MG63 (cell line): ENCODE measurements at places on chromosomes 12 and 14. TPM values are rescaled to one million over a fixed set of nuclear protein-coding genes. Genes with fewer than 3 reads are reported as not detected.

GRCh38 chr12:94706250-94706661 lies 55.9 kb upstream of the TMCC3 start:
- no peak for DNase-seq

GRCh38 chr12:66268562-66268961 lies 33.7 kb upstream of the HELB start:
- no peak for DNase-seq

DNA sequence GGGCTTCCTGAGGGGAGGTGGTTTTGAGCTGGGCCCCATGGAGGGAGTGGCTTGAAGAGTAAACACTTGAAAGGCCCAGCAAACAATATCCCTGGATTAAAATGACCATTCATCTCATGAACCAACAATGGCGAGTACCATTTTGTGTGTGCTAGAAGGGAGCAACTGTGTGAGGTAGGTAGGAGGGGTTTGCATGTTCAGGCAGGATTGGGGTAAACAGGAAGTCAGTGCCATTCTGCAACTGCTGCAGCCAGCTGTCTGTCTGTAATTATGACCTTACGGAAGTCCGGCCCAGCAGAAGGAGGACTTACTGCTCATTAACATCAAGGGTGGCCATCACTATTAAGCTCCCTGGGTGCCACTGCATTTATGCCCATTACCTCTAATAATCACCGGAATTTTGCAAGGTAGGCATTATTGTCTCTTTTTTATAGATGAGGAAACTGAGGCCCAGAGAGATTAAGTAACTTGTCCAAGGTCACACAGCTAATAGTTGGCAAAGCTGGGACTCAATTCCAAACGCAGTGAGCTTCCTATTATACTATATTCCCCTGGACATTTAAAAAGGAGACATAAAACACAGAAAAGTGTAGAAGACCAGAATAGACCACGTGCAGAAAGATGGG lies 16.6 kb upstream of the IFI27L2 start:
- no peak for DNase-seq

- no peak for DNase-seq
Observed at GRCh38 chr12:104427547-104427938, 29.2 kb upstream of the CHST11 start.

DNA sequence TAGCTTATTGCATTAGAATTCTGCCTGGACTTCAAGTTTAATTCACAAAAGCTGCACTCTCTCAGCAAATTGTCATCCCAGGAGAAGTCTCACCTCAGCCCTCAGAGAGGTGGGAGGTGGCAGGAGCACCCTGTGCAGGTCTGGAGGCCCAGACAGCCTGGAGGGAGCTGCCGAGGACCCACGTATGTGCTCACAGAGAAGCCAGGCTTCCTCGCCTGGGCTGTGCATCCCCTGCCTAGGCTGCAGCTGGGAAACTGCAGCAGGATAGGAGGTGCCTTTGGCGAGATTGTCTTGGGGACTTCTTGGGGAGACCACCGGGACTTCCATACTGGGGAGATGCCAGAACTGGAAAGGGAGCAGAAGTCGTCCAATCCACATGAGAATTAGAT lies 8.8 kb downstream of the CPNE6 start:
- DNase-seq: no peak

- DNase-seq: no peak
Observed at GRCh38 chr12:93589081-93589480, 16.6 kb downstream of the SOCS2 start.

- DNase-seq: peak; percentile 46
Observed at GRCh38 chr12:1473418-1473817, 121.0 kb downstream of the FBXL14 start.

GRCh38 chr12:28040246-28040645 lies 67.7 kb upstream of the PTHLH start:
- DNase-seq: no peak

DNA sequence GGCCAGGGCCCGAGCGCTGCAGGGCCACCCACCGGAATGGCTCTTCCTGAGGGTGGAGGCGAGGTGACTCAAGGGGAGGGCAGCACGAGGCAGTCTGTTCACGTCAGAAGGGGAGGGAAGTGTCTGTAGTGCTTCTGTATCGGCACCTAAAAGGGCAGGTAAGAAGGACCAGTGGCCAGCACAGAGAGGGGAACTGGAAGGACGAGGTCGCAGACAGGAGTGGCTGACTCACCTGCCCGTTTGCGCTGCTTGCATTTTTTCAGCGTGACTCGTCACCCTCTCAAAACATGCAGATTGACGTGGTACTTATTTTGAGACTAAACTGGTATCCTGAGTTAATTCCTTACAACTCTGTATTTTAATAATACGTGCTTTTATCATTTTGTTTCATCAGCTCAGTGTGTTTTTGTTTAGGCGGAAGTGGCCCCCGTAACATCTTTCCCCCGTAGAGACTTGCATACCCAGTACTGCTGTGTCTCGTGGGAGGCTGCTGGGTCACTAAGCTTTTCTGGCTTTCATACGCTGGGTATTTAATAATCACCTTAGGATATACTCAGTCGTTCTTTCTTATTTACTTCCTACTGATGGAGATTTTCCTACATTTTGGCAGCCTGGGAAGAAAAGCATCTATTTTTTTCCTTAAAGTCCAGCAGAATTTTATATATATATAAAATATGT lies 26.4 kb downstream of the SFSWAP start:
- peak; percentile 46 for DNase-seq

GRCh38 chr14:75068294-75069120 lies 934 bp upstream of the ZC2HC1C start:
- no peak for DNase-seq

- peak; percentile 39 for DNase-seq
Observed at GRCh38 chr12:49367381-49368239, at the start of gene SPATS2. TSS of gene SPATS2 (plus strand) at chr12:49367462. CDS start at chr12:49461013, 93,551 bp downstream.

GRCh38 chr12:67854351-67854750 lies 134.9 kb upstream of the IFNG-AS1 start:
- DNase-seq: no peak

DNA sequence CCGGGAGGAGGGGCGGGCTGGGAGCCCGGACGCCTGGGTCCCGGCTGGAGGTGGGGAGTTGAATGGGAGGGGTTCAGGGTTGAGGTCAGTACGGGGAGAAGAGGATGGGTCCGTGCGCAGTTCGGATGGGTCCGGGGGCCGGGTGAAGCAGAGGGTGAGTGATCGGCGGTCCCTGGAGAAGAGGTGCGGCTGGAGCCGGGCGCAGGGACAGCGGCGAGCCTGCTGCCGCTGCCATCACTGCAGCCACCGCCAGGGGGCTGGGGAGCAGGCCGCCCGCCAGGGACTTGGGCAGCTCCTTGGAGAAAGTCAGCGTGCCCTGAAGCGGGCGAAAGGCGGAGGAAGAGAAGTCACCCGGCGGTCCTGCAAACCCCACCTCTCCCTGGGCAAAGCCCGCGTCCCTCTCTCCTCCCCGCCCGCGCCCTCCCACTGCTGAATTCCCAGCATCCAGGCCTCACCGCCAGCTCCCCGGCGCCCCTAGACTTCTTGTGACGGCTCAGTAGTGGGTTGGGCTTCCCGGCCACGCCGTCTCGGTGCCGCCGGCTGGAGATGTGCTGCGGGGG lies 6.0 kb upstream of the GPR84 start:
- DNase-seq: peak; percentile 85

- peak; percentile 4 for DNase-seq
Observed at GRCh38 chr14:25833341-25834126, 764.3 kb downstream of the NOVA1 start.

GRCh38 chr14:75449696-75450095 lies 21.9 kb downstream of the JDP2 start:
- no peak for DNase-seq

DNA sequence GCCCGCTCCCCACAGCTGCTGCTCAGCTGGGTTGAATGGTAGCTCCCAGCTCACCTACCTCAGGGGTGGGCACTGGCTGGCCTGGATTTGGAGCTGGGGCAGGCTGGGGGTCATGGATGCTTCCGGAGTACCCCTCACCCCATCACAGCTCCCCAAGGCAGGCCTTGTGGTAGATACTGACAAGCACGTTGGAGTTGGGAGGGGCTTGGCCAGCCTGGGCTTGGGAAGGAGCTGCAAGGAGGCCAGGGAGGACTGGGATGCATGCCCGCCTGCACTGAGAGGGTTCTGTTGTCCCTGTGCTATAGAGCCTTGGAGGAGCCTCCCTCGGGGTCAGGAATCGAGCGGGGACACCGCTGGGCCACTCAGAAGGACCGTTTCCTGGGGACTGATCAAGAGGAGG lies 14.2 kb downstream of the TMEM63C start:
- DNase-seq: no peak

GRCh38 chr12:2739832-2740641 lies 54.7 kb upstream of the FKBP4 start:
- DNase-seq: peak; percentile 7

DNA sequence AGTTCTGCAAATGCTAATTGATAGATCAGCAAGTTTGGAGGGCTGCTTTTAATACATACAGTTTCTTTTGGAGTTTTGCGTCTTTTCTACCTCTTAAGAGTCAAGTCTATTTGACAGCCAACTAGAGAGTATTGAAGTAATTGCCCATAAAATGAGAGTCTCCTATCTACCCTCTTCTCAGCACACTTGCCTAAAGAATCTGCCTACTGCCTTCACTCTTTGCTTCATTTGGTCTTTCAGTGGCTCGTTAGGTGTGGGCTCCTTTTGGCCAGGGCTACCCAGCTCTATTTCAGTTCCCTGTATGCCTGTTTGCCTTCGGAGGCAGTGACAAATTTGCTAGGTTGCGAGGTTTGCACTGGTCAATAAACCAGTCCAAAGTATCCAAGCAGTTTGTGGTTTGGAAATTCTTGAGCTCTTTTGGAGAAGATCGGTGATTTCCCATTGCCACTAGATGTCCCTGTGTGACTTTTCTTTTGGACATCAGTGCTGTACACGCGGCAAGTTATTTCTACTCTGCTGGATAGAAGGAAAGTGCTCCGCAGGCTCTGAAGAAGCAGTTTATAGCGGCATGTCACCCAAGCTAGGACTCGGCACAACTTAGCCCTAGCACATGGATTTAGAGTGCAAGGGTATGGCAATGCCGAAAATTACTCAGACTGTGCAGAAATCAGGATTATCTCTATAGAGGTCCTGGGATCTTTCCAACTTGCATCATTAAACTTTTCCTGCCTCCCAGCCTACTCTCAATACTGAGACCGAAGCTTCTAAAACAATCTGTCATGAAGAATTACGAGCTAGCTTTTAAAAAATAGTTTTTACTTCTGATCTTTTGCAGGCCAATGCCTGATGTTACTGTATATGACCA lies 38.6 kb downstream of the MGST1 start:
- DNase-seq: peak; percentile 19

GRCh38 chr12:124667506-124668326 lies 100.3 kb upstream of the NCOR2 start:
- DNase-seq: no peak

DNA sequence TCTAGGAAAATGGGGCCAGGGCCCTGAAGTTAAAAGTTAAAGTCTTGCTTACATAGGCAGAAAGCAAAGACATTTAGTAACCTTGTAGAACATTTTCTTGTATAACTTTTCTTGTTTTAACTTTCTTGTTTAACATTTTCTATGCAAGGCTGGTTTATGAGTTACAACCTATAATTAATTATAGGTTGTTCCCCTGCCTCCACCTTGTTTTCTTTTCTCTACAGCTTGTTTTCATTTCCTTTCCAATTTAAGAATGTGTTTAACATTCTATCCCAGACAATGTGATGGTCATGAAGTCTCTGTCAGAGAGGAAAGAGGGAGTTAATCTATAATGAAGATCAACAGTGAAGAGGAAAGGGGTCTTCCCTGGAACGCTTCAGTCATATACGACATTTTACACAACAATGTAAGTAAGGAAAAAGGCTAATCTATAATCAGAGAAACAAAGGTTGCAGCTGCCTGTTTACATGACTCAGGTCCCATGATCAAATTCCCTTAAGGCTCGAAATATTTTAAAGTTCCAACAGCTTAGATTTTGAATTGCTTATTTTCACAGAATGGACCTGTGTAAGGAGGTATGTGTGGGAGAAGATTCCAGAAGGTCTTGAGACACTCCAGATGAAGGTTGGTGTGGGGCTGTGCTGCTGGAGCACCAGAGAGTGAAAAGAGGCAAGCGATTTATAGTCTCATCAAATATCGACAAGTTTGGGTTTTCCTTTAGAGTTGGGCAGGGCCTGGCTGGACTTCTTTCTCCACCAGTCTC lies 34.2 kb upstream of the TCL1B start:
- DNase-seq: no peak

- peak; percentile 39 for DNase-seq
Observed at GRCh38 chr12:2057041-2057794, 4.4 kb downstream of the CACNA1C start.

DNA sequence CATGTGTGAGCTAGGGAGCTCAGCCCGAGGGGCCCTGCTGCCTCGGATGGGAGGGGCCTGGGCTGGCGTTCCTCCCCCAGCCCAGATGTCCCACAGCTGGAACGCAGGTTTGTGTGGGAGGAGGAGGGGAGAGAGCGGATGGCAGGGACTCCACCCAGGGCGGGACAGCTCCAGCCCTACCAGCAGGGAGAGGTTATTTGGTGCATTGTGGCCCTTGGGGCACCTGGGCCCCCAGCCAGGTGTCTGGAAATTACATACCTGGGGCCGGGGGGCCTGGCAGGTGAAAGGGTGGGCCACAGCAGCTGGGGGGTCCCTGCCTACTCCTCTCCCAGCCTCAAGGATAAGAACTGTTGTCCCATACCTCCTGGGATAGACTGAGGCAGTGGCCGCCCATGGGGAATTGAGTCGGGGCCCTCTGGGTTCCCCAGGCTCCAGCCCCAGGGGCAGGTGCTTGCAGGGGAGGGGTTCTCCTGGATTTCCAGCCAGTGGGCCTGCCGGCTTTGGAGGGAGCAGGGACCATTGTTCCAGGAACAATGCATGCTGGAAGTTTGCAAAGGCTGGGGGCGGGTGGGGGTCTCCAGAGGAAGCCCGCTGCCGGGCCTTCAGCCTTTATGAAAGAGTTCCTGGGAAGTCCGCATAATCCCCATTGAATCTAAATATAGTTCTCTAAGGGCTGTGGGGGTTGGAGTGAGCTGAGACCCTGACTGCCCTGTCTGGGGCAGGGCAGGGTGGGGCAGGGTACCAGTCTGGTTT lies 1.2 kb downstream of the KIF26A start:
- DNase-seq: no peak

PYM1 gene
- total RNA-seq: 34.6 and 42.6 TPM in 2 replicates

CHGA gene
- not detected in 2 replicates for total RNA-seq

SIX6 gene
- not detected in 2 replicates for total RNA-seq

PAX9 gene
- total RNA-seq: 0.99 and 1.2 TPM in 2 replicates

VSIG10 gene
- total RNA-seq: 23.9 and 29.4 TPM in 2 replicates

SCNN1A gene
- 0.07 and 0.66 TPM in 2 replicates for total RNA-seq

WNT5B gene
- 208 and 341 TPM in 2 replicates for total RNA-seq

HEBP1 gene
- 5.6 and 16.1 TPM in 2 replicates for total RNA-seq

COCH gene
- 6.2 and 7.0 TPM in 2 replicates for total RNA-seq

CLEC4E gene
- total RNA-seq: not detected in 2 replicates

SLC5A8 gene
- not detected in 2 replicates for total RNA-seq

OR4K13 gene
- total RNA-seq: not detected in 2 replicates

RNFT2 gene
- 1.1 and 1.2 TPM in 2 replicates for total RNA-seq

GOLGA5 gene
- 9.1 and 14.2 TPM in 2 replicates for total RNA-seq

ARHGAP9 gene
- total RNA-seq: not detected in 2 replicates

SDS gene
- total RNA-seq: not detected in 2 replicates

PKP2 gene
- 7.4 and 10.6 TPM in 2 replicates for total RNA-seq
